NCI-H1417 (cell line): ENCODE measurements at places on chromosomes 5 and 9.

DNA sequence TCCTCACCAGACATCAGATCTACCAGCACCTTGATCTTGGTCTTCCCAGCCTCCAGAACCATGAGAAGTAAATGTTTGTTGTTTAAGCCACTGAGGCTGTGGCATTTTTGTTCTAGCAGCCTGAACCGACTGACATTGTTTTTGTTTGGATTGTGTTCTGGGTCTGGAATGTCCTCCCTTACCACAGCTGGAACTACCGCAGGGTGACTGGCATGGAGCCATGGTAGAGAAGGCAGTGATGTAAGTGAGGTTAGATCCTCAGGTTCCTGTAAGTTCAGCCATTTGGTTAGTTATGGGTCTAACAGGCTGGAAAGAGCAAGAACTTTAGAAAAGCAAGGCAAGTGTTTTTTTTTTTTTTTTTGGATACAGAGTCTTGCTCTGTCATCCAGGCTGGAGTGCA is 209.3 kb downstream of the DAB2IP start:
- no peak for DNase-seq

DNA sequence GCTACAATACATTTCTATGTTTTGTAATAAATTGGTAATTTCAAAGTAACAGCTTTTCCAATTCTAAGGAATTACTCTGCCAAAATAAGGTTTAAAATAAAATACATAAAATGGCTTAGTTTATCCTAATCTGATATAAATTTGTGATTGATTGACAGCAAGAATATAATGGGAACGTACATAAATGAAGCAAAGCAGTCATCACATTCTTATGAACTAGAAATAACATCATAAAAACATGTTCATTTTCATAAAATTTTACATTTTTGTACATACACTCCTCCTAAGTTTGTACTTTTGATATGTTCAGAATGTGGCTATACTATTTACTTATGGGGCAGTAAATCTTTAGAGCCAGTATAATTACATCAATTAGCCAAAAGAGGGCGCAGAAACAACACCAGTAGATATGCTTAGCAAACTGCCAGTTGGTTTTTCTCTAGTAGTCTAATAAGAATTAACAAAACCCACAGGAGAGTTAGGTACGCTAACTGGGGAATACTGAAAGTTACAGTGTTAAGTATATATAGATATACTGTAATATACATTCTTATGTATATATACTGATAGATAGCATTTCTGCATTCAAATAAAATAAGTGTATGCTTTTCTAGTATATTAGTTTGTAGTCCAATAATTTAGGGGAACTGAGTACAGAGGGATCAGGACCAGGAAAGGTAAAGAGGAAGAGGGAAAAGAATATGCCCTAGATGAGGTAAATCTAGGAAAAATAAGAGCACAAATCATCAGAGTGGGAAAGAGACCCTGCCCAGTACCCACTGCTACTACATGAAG is 76.8 kb downstream of the ZDHHC21 start:
- DNase-seq = peak; percentile 67

DNA sequence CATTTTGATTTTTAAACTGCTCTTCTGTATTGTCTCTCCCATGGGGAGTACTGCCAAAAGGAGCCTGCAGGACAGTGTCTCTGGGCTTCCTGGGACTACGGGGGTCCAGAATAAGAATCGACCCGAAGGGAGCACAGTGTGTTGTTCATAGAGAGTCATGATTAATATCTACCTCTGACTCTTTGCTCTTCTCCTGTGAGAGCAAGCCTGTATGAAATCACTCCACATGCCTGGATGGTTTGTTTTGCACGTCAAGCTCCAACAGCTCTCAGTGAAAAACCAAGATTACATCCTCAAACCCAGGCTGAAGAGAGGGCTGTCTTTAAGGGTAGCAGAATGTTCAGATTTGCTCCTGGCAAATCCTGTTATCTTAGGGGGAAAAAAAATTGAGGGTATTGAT is 1860.0 kb upstream of the WWC1 start:
- no peak for DNase-seq

GRCh38 chr9:107548298-107549142 is 59.0 kb upstream of the KLF4 start:
- no peak for DNase-seq

DNA sequence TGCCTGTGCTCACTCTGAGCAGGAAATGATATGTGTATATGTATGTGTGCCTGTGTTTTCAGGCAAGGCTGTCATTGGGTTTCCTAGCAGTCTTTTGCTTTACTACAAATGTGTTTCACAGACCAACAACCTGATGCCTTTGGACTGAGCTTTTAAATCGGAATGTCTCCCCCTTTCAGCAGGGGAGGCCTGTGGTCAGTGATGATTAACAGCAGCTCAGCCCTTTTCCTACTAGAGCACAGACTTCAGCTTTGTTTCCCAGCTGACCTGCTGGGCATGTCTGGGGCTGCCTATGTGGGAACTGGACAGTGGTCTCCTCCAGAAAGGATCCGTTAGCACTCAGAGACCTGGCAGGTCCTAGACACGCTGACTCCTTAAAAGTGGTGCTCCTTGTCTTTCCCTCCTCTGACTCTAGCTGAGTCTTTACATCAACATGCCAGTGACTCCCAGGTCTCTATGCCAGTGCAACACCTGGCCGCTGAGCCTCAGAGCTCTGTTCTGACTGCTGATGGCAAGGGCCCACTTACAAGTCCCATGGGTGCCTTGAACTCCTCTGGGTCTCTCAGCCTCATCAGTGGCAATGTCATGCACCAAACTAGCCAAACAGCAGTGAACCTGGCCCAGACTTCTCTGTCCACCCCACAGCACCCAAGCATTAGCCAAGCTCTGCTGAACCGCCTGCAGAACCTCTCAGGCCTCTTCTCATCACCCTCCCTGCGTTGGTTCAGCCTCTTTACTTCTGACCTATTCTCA is 7.7 kb downstream of the MACROH2A1 start:
- DNase-seq = no peak

DNA sequence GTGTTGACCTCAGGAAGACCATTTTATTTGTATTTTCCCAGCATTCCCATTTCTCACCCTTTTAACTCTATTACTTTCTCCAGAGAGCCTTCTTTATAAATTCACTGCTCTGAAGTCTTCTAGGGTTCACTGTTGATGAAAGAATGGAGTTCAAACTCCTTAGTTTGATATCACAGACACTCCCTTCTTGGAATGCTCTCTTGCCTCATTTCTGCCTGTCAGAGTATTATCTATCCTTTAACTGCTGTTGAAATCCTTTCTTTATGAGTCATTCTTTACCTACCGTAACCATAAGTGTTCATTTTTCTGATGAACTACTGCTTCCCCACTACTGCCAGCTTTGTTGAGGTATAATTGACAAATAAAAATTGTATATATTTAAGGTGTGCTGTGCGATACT is 4.3 kb downstream of the RIC1 start:
- no peak for DNase-seq

GRCh38 chr9:18492612-18493011 is 18.7 kb downstream of the ADAMTSL1 start:
- DNase-seq = no peak

DNA sequence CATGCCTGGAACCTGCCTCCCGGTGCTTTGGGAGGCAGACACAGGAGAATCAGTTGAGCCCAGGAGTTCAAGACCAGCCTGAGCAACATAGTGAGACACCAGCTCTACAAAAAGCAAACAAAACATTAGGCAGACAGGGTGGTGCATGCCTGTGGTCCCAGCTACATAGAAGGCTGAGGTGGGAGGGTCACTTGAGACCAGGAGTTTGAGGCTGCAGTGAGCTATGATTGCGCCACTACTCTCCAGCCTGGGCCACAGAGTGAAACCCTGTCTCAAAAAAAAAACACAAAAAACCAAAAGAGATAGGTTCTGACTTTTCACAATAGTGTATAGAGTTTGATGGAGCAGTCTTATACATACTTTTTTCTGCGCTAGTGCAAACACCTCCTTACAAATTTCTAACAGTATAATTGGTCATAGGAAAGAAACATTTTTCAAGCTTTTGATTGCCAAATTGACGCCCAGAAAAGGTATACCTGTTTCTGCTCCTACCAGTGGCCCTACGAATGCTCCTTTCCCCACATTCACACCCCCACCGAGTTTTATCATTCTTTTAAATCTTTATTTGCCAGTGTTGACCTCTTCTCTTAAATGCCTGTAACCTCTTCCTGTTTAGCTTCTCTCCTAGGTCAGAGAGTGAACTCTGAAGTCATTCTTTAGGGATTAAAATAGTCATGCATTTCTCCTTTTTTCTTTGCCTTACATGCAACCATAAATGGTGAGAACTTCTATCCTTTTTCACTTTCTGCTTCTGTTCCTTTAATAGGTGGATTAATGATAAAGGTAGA is 7.5 kb downstream of the DOCK8 start:
- DNase-seq = no peak

GRCh38 chr5:111509119-111509518 is 3.2 kb downstream of the STARD4 start:
- DNase-seq = no peak
